ENCODE measurements at places on chromosomes 3 and 15. TPM values are rescaled to one million over a fixed set of nuclear protein-coding genes. Genes with fewer than 3 reads are reported as not detected.

Gene PTH1R
- not detected for total RNA-seq

Gene IGSF10
- total RNA-seq, result not detected

Gene SFMBT1
- 15.1 TPM for total RNA-seq

DNA sequence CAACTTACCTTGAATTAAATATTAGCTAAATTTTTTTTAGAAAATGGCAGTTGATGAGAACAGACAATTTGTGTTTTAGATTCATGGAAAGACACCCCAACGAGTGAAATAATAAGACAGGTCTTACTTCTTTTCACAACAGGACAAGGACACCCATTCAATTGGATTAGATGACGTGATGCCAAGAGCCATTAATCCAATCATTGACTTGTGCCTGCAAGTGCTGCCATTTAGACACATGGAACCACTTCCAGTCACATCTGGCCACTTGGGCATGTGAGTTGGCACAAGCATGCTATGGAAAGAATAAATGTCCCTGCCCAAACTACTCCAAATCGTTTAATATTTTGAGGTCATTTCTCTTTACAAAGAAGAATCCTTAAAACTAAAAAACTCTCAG, 1308.8 kb downstream of the ROBO2 start:
- H3K4me3 ChIP-seq, result no peak overlapping the region
- no peak for DNase-seq
- peaks cover 7% of the 10 kb centered on the region for H3K4me1 ChIP-seq
- no peak overlapping the region for H3K27ac ChIP-seq

Data from SJSA1 (cell line).